Stimulated activated CD4-positive, alpha-beta T cell treated with anti-CD3 and anti-CD28 coated beads, Interleukin-1b, Interleukin-23, amount 100 ng/mL, for 1 hour (primary cell): ENCODE measurements at places on chromosomes 3 and 15.

- DNase-seq, result no peak
Measured at GRCh38 chr3:29348316-29348715, 67.4 kb downstream of the RBMS3 start.

DNA sequence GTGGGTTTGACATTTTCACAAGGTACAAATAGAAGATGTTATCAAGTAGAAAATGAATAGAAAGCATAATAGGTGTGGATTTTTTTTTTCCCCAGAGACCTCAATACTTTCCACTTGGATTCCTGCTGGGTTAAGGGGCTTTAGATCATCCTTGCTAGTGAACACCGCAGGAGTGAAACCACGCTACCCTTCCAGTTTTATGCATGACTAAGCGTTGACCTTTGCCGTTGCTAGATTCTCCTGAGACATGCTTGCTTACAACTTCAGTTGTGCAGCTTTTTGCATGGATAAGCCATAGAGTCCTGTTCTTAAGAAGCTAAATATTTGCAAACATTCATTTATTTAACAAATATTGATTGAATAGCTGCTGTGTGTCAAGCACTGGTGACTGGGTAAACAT lies 299.7 kb upstream of the LMCD1 start:
- DNase-seq, result no peak

- no peak for DNase-seq
Measured at GRCh38 chr3:1228289-1228688, 135.5 kb downstream of the CNTN6 start.

DNA sequence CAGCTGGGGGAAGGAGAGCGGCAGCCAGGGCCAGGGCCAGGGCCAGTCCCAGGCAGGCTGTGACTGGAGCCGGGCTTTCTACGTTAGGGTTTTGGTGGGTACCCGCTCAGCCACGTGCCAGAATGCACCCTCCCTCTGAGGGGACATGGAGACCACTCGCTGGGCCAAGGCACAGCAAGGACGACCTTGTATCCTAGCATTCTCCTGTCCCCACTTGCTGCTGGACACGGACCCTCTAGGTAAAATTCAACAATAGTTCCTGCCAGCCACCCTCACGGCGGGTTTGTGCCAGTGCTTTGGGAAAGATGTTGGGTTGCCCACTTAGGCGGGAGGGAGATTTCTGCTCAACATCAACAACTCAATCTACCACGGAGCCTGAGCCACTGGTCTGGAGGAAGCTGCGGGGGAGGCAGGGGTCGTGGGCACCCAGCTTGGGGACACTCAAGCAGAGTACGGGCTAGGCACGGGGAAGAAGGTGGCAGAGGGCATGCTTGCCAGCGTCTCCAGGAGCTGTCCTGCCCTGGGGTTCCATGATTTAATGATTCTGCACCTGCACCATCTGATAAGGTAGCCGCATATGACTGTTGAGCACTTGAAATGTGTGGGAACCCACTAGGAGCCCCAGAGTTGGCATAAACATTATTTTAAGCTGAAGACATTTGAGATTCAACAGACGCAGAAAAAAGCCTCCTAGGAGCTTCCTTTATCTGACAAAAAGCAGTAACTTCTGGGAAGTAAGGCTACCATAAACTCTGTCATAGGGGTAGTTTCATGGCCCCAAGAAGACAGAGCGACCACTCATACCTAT lies 22.5 kb upstream of the C15orf39 start:
- DNase-seq, result no peak

GRCh38 chr3:86594838-86595237 lies 396.1 kb downstream of the VGLL3 start:
- no peak for DNase-seq

GRCh38 chr3:104437131-104437750 lies 929.5 kb upstream of the ALCAM start:
- no peak for DNase-seq

- no peak for DNase-seq
Measured at GRCh38 chr15:52746162-52746757, 43.9 kb downstream of the ONECUT1 start.

GRCh38 chr15:100638177-100638730 lies 35.9 kb downstream of the ASB7 start:
- no peak for DNase-seq

- no peak for DNase-seq
Measured at GRCh38 chr15:92161039-92161670, 232.5 kb upstream of the ST8SIA2 start.

DNA sequence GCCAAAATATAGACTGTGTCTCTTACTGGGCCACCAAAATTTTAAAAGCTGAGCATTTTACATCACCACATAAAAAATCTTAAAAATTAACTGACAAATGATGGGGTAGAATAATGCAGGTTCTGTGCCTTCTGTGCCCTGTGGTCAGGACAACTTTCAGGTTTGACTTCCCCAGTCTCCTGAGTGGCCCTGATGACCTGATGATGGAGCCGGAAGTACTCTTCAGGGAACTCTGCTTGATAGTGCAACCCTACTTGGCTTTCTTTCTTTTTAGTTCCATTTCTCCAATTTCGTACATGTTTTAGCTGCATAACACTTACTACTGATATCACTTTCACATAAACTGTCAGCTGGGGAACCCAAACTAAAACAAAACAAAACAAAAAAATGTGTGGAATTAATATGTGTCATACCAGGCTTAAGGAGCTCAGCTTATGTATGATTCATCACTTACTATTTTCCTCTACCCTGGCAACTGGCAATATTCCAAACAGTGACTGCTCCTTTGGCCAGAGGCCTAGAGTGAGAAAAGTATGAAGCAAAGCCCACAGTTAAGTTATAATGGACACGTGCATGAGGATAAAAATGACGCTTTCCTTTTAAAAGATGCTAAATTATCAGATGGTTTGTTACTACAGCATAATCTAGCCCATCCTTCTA lies 194.3 kb downstream of the BCHE start:
- DNase-seq, result no peak

DNA sequence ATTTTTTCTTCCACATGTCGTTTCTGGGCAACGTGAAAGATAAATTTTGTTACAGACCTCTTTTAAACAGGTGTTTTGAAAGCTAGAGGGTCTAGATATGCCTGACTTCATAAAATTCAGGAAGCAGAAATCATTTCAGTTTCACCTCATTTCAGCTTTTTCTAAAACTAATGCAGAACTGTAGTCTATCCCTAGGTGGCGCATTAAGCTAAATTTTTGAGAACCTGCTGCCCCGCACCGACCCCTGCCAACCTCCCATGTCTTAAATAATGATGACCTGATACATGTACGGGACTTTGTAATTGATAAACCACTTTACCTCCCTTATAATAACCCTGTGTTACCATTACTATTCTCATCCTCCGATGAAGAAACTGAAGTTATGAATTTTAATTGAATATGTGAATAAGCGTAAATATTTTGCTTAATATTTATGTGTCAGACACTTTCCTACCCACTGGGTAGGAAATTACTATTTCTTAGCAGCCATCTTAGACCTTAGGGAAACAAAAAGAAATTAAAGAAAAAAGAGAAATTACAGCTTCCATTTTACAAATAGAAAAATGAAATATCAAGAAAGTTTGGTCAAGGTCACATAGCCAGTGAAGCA lies 78.7 kb upstream of the GCNT3 start:
- DNase-seq, result no peak
